Dermis blood vessel endothelial cell (primary cell): ENCODE measurements at places on chromosomes 4 and X. TPM values are rescaled to one million over a fixed set of nuclear protein-coding genes. Genes with fewer than 3 reads are reported as not detected.

DNA sequence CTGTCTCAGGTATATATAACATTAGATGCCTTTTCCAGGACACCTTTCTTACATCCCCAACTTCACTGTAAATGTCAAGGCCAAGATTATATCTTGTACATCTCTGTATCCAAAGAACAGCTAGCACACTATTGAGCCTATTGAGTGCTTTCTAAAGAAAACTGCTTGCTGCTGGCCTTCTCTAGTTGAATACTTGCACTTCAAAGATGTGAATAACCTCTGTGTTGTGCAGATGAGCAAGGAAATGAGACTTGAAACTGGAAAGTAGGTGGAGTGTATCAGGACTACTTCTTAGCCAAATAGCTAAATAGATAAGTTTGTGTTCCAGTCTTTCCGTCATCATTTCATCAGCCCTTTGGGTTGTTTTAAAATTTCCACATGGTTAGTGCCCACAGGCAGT lies 704.4 kb upstream of the AMOT start:
- DNase-seq, result no peak

DNA sequence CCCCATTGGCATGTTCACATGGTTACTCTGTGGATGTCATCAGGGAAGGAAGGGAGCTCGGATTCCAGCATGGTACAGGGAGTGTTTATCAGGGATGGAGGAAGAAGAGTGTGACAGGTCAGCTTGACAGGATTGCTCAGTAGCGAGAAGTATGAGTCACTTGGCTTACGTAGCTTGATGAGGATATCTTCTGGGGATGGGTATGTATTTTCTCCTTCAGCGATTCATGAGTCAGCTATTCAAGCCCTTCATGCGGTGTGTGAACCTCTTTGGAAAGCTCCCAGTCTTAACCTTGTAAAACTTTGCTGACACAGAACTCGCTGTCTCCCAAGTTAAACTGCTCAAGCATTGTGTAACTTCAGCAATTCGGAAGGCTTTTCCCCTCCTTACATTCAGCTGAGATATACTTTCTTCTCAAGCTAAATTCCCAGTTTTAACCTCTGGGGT lies 275.4 kb downstream of the ARHGAP10 start:
- peak; percentile 93 for DNase-seq

- peak; percentile 87 for DNase-seq
These were observed 93.7 kb upstream of the TRPC3 start for GRCh38 chr4:122045533-122045932.

GRCh38 chr4:25723409-25723808 lies 67.8 kb downstream of the SLC34A2 start:
- no peak for DNase-seq

- no peak for DNase-seq
These were observed 145.6 kb downstream of the AMELX start for GRCh38 chrX:11438767-11439166.

- no peak for DNase-seq
These were observed 24.6 kb downstream of the ETDB start for GRCh38 chrX:135095715-135096114.

DNA sequence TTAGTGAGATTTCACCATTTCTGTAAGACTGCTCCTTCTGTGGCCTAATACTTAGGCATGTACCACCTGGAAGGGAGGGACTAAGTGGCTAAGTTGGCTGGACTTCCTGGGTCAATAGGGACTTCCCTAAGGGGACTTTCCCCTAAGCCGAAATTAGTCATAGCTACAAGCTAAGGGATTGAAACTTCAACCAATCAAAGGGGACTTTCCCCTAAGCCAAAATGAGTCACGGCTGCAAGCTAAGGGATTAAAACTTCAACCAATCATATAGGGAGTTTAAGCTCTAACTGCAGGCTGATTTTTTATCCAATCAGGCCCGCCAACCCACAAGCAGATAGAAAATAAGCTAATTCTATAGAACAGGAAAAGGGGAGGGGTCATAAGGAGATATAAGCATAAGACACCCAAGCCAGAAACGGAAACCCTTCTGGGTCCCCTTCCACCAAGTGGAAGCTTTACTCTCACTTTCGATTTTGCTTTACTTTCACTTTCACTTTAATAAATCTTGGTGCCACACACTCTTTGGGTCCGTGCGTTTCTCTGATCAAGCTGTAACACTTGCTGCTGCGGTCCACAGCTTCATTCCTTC lies 382.8 kb downstream of the KLHL4 start:
- no peak for DNase-seq

DNA sequence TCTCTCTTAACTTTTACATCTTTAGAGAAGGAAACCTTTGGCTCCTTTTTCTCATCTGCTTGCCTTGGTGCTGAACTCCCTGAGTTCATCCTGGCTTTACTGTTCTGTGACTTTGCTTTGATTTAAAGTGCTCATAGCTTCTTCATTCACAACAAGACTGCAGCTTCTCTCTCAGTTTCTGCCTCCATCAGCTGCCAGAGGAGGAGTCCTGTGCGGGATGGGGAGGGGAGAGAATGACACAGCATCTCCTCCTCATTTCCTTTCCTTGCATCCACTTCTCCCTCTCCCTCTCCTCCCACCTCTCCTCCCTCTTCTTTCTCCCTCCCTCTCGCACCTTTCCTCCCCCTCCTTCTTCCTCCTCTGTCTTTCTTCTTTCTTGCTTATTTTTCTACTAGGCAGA lies 42.0 kb downstream of the CBLL2 start:
- DNase-seq, result peak; percentile 41

GRCh38 chr4:85210353-85210752 lies 243.9 kb upstream of the WDFY3 start:
- DNase-seq, result no peak

GRCh38 chr4:85522836-85523235 lies 47.9 kb downstream of the ARHGAP24 start:
- DNase-seq, result no peak

- DNase-seq, result peak; percentile 94
These were observed 5.7 kb downstream of the CD99 start for GRCh38 chrX:2696698-2697215.

- peak; percentile 1 for DNase-seq
These were observed 6.7 kb downstream of the GPR34 start for GRCh38 chrX:41695426-41695825.

GRCh38 chr4:87633243-87633642 lies 16.8 kb upstream of the DMP1 start:
- DNase-seq, result peak; percentile 71

- DNase-seq, result no peak
These were observed 87.1 kb upstream of the NPNT start for GRCh38 chr4:105808030-105808749.

DNA sequence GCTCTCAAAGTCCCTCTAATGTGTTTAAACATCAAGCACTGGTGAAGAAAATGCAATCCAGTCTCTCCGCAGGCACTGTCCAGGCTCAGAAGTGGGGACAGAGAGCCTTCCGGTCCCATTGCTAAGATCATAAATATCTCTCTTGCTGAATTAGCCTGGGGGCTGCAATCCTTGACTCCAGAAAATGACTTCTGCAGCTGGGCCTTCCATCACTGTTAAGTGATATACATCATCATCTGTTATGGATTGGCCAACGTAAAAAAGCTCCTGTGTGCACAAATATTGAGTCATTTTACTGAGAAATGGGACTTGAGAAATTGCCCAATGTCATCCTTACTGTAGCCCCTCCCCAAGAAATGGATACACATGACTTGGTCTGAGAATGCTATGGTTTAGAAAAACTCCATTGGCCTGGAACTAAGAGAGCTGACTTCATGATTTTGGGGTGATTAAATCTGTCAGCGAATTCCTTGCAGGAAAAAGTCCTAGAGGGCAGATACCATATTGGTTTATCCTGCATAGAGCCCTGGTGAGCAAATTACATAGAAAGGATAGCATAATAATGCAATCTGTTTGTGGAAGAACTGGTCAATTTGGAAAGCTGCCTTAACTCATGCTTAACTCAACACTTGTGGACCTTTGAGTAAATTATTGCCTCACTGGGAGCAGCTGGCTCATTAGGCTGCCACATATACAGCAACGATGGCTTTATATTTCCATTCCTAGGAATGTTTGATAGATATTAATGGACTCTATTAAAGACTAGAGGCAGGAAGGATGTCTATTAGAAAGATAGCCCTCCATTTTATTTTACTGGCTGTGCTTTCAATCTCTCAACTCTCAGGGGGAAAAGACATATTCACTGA lies 346.1 kb downstream of the GBA3 start:
- DNase-seq, result no peak

Gene HSFX1
- 0.47 and 1.2 TPM in 2 replicates for total RNA-seq

Gene GAGE12F
- total RNA-seq, result not detected in 2 replicates

Gene ADD1
- 168 and 270 TPM in 2 replicates for total RNA-seq

Gene ABCE1
- total RNA-seq, result 197 and 253 TPM in 2 replicates
